ENCODE measurements at places on chromosomes 2 and 18. TPM values are rescaled to one million over a fixed set of nuclear protein-coding genes. Genes with fewer than 3 reads are reported as not detected.
A peak's percentile ranks its signal among the peaks of the same experiment; 100 is the strongest.

DNA sequence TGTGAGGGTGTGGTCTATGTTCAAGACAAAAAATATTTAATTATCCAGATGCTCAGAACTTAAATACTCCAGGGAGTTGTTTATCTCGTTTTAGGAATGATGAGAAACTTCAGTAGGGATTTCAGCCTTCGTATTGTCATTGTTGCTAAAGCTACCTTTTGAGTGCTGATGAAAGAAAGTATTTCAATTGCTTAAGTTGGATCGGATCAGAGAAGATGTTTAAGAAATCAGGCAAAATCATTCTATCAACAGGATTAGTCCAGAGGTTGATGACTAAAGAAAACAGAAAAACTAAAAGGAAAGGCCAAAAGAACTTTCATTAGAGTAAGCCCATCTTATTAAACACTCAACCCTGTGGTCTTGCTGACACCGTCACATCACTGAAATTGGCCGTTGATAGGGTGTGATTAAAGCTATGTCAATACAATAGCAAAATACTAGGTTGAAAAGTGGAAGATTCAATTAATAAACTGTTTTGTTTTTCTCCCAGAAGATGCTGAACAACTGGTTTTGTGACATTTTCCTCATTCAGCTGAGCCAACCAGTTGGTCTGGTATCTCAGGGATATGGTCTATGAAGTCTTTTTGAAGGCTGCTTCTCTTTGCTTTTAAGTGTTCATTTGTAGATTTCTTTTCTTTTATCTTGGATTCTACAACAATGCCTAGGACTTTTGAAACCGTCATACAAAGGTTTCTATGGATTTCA, 551.7 kb downstream of the SLC4A3 start:
- no peak overlapping the region for H3K4me3 ChIP-seq
- H3K27me3 ChIP-seq = no peaks in the 10 kb centered on the region
- no peaks in the 10 kb centered on the region for H3K4me1 ChIP-seq
- no peak overlapping the region for H3K27ac ChIP-seq
- no peaks in the 10 kb centered on the region for H3K36me3 ChIP-seq
- DNase-seq = no peak

GRCh38 chr2:173401716-173402326, 47.1 kb downstream of the CDCA7 start:
- H3K27ac ChIP-seq = no peak overlapping the region
- peak overlapping the region; percentile 17 for H3K4me3 ChIP-seq
- H3K4me1 ChIP-seq = no peaks in the 10 kb centered on the region
- H3K27me3 ChIP-seq = peaks cover 28% of the 10 kb centered on the region
- no peaks in the 10 kb centered on the region for H3K36me3 ChIP-seq

GRCh38 chr18:12011957-12012549, 30.7 kb downstream of the IMPA2 start:
- DNase-seq = no peak
- H3K27ac ChIP-seq = no peak overlapping the region
- H3K36me3 ChIP-seq = peaks cover 64% of the 10 kb centered on the region

GRCh38 chr2:85949280-85949679, 60.5 kb upstream of the ST3GAL5 start:
- H3K27ac ChIP-seq = no peak overlapping the region
- no peaks in the 10 kb centered on the region for H3K36me3 ChIP-seq
- no peak overlapping the region for H3K4me3 ChIP-seq
- peaks cover 12% of the 10 kb centered on the region for H3K4me1 ChIP-seq
- DNase-seq = peak; percentile 72

GRCh38 chr2:128512379-128513115, 193.9 kb upstream of the HS6ST1 start:
- DNase-seq = no peak
- no peaks in the 10 kb centered on the region for H3K4me1 ChIP-seq
- H3K36me3 ChIP-seq = no peaks in the 10 kb centered on the region

- DNase-seq = no peak
- no peaks in the 10 kb centered on the region for H3K4me1 ChIP-seq
- H3K27me3 ChIP-seq = peaks cover 9% of the 10 kb centered on the region
- no peak overlapping the region for H3K4me3 ChIP-seq
- H3K36me3 ChIP-seq = no peaks in the 10 kb centered on the region
Observed at GRCh38 chr2:176643646-176644045, 374.4 kb downstream of the MTX2 start.

GRCh38 chr2:230498506-230499107, 82.6 kb downstream of the SP100 start:
- DNase-seq = no peak
- no peak overlapping the region for H3K27ac ChIP-seq
- no peaks in the 10 kb centered on the region for H3K27me3 ChIP-seq
- H3K36me3 ChIP-seq = peaks cover 3% of the 10 kb centered on the region
- no peaks in the 10 kb centered on the region for H3K4me1 ChIP-seq

DNA sequence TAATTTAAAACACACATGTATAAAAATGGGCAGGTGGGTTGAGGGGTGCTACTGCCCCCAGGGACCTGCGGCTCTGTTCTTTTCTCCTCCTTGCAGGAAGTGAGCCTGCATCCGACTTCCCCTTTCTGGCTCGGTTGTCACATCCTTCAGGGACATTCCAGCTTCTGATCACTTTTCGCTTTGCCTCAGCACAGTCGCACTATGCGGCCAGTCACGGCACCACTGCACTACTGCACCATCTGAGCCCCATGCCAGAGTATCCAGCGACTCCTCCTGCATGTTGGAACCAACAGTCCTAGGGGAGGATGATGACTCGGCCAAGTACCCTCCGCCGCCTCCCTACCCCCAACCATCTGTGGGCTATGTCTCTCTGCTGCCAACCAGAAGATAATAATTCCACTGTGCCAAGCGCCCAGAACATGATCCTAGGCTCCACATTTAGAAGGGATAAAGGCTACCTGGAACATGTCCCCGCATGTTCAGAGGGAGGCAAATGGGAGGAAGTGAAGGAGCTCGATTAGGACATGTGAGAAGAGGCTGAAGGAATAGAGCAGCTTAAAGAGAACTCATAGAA, 17.6 kb downstream of the CDC42EP3 start:
- DNase-seq = no peak
- peak overlapping the region; percentile 95 for H3K27ac ChIP-seq
- H3K4me3 ChIP-seq = no peak overlapping the region
- no peaks in the 10 kb centered on the region for H3K36me3 ChIP-seq
- no peaks in the 10 kb centered on the region for H3K27me3 ChIP-seq

- DNase-seq = no peak
- no peaks in the 10 kb centered on the region for H3K4me1 ChIP-seq
- H3K4me3 ChIP-seq = no peak overlapping the region
- no peak overlapping the region for H3K27ac ChIP-seq
- H3K36me3 ChIP-seq = no peaks in the 10 kb centered on the region
Observed at GRCh38 chr18:58545338-58546296, 83.3 kb downstream of the ALPK2 start.

- no peaks in the 10 kb centered on the region for H3K36me3 ChIP-seq
- no peaks in the 10 kb centered on the region for H3K27me3 ChIP-seq
- no peak overlapping the region for H3K27ac ChIP-seq
- H3K4me1 ChIP-seq = no peaks in the 10 kb centered on the region
- H3K4me3 ChIP-seq = no peak overlapping the region
Observed at GRCh38 chr18:27860011-27860410, 316.9 kb downstream of the CDH2 start.

DNA sequence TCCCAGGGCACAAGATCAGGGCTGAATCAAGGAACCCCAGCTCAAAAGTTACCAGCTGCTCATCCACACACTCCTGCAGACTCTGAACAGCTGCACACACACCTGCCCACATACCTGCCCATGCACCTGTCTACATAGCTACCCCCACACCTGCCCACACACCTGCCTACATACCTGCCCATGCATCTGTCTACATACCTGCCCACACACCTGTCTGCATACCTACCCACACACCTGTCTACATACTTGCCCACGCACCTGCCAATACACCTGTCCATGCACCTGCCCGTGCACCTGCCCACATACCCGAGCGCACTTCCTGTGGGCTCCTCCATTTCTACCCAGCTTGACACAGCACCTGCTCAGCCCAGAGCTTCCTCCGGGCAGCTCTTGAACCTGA, 122.8 kb upstream of the AGAP1 start:
- no peaks in the 10 kb centered on the region for H3K27me3 ChIP-seq
- no peak overlapping the region for H3K27ac ChIP-seq
- DNase-seq = no peak
- no peaks in the 10 kb centered on the region for H3K4me1 ChIP-seq
- no peaks in the 10 kb centered on the region for H3K36me3 ChIP-seq

DNA sequence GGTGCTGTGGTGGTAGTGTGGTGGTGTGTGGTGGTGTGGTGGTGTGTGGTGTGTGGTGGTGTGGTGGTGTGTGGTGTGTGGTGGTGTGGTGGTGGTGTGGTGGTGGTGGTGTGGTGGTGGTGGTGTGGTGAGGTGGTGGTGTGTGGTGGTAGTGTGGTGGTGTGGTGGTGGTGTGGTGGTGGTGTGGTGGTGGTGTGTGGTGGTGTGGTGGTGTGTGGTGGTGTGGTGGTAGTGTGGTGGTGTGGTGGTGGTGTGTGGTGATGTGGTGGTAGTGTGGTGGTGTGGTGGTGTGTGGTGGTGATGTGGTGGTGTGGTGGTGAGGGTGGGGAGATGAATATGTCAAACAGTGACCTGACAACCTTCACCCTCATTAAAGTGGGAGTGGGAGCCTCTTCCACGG, 55.6 kb upstream of the DLGAP1 start:
- DNase-seq = peak; percentile 95
- H3K4me1 ChIP-seq = no peaks in the 10 kb centered on the region
- H3K36me3 ChIP-seq = no peaks in the 10 kb centered on the region
- no peak overlapping the region for H3K27ac ChIP-seq
- H3K27me3 ChIP-seq = no peaks in the 10 kb centered on the region
- H3K4me3 ChIP-seq = no peak overlapping the region

- no peaks in the 10 kb centered on the region for H3K27me3 ChIP-seq
- no peaks in the 10 kb centered on the region for H3K36me3 ChIP-seq
- H3K27ac ChIP-seq = no peak overlapping the region
- no peak for DNase-seq
- H3K4me1 ChIP-seq = no peaks in the 10 kb centered on the region
Observed at GRCh38 chr2:184256611-184257010, 341.7 kb upstream of the ZNF804A start.

DNA sequence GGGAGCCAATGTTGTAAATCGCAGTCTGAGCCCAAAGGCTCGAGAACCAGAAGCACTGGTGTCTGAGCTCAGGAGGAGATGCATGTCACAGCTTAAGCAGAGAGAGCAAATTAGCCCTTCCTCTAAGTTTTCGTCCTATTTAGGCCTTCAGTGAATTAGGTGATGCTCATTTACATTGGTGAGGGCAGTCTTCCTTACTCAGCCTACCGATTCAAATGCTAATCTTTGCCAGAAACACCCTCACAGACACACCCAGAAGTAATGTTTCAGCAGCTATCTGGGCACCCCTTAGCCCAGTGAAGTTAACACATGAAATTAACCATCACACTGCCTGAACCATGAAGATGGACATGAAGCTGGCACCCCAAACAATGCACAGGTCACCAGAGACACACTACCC, 385.1 kb downstream of the STK39 start:
- no peaks in the 10 kb centered on the region for H3K4me1 ChIP-seq
- DNase-seq = no peak
- H3K27ac ChIP-seq = no peak overlapping the region
- H3K36me3 ChIP-seq = no peaks in the 10 kb centered on the region
- H3K4me3 ChIP-seq = no peak overlapping the region

DNA sequence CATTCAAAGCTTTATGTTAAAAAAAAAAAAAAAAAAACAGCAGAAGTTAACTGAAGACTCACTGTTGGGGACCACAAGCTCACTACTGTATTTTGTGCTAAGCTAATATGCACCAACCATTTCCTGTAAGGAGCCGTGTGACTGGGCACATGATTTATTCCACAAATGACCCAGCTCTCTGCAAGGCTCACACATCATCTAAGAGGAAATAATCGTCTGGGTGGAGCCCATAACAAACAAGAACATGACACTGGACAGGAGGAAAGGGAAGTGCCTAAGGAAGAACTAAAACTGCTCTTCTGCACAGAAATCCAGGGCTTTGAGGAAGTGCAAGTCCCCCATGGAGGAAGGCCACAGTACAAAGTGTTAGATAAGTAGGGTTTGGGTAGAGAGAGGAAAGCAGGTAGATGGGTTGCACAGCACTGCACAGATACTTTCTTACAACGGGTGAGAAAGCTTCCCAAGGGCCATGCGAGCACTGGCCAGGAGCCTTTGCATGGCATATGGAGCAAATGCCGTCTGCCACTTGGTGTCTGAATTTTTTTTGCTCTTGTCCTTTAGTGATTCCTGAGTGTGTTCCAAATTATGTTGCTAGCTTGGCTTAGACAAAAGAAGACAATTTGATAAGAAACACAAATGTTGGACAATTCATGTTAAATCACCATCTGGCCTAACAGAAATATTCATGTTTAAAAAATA, 24.4 kb downstream of the NFE2L2 start:
- peaks cover 100% of the 10 kb centered on the region for H3K4me1 ChIP-seq
- no peaks in the 10 kb centered on the region for H3K27me3 ChIP-seq
- H3K4me3 ChIP-seq = peak overlapping the region; percentile 17
- no peak for DNase-seq
- H3K36me3 ChIP-seq = no peaks in the 10 kb centered on the region
- H3K27ac ChIP-seq = peak overlapping the region; percentile 81

DNA sequence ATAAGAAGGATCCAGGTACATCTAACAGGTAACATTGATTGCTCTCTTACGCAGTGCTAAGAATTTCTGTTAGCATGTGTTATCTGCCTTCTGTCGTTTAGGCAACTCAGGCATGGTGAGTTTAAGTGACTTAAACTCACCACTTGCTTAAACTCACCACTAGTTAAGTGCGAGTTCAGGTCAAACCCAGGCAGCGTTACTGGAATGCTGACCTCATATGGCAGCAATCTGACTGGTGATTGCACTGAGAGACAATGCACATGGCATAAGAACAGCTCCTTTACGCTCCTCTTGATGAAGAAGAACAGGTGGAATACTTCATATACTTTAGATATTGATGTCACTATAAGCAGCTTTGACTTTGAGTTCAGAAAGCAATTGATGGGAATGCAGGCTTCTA, 954.1 kb downstream of the SOCS6 start:
- no peak overlapping the region for H3K4me3 ChIP-seq
- no peaks in the 10 kb centered on the region for H3K36me3 ChIP-seq
- H3K27me3 ChIP-seq = no peaks in the 10 kb centered on the region

- H3K4me3 ChIP-seq = no peak overlapping the region
- DNase-seq = no peak
- peaks cover 2% of the 10 kb centered on the region for H3K36me3 ChIP-seq
- H3K27ac ChIP-seq = no peak overlapping the region
- H3K4me1 ChIP-seq = no peaks in the 10 kb centered on the region
Observed at GRCh38 chr2:62231541-62231940, 35.6 kb downstream of the B3GNT2 start.

DNA sequence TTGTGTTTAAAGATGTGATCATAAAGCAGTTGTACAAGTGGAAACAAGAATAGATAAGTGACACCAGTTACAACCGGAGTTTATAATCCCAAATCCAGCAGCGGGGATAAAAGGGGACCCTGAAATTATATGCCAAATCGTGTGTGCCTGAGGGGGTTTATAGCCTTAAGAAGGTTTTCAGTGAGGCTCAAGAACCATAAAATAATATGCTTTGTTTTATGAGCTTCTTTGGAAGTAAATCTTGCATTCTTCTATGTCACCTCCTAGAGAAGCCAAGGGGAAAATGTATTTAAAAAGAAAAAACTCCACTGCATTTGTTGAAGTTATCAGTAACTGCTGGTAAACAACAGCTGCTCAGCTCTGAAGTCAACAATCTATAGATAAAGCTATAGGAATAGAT, 25.8 kb upstream of the MAP3K20 start:
- no peak overlapping the region for H3K4me3 ChIP-seq
- H3K4me1 ChIP-seq = peaks cover 21% of the 10 kb centered on the region
- peak overlapping the region; percentile 12 for H3K27ac ChIP-seq
- no peak for DNase-seq

Gene HAT1
- 21.8 TPM for total RNA-seq

Gene SCTR
- not detected for total RNA-seq

Gene HRH4
- not detected for total RNA-seq

Gene GNLY
- total RNA-seq = 0.84 TPM

Gene OTOS
- not detected for total RNA-seq

Gene TGFA
- 0.84 TPM for total RNA-seq
